ENCODE measurements at places on chromosomes 1 and 21.

DNA sequence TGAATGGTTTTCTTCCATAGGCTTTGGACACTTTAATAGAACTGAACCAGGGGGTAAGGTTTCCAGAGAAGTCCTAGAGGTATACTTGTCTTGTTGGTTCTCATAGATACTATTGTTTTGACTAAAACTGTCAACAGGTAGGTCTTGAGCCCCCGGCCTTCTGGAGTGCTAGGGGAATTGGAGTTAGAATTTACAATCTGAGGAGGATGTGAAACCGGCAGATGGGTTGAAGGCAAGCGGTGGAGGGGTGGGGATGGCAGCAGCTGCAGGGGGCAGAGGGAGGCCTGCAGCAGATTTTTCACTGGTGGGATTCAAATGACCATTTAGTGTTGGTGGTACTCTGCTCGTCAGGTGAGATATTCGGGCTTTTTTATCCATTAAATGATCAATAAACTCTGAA, 4.3 kb upstream of the CD1D start:
- no peak for DNase-seq

GRCh38 chr1:60234776-60235175, 161.2 kb upstream of the C1orf87 start:
- no peak for DNase-seq

GRCh38 chr1:232974971-232975370, 24.6 kb downstream of the NTPCR start:
- no peak for DNase-seq

GRCh38 chr1:227934476-227935313, 13.0 kb downstream of the WNT9A start:
- DNase-seq: no peak

GRCh38 chr1:214224611-214225354, 56.2 kb upstream of the SMYD2 start:
- DNase-seq: no peak

DNA sequence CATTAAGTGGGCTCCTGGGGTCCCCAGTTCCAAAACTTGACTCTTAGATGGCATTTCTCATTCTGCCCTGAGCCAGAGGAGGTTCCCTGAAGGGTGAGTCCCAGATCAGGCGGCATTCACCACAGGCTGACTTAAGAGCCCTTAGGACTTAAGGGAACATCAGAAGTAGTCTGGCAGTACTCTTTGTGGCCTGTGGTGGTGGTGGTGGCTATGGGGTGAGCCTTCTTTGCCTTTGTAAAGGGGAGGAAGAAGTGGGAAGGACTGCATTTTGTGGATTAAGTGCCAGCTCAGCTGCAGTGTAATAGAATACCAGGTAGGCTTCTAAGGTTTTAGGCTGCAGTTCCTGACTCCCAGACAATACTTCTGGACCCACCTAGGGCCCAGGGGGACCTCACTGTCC, 186.5 kb upstream of the KCTD3 start:
- DNase-seq: no peak

DNA sequence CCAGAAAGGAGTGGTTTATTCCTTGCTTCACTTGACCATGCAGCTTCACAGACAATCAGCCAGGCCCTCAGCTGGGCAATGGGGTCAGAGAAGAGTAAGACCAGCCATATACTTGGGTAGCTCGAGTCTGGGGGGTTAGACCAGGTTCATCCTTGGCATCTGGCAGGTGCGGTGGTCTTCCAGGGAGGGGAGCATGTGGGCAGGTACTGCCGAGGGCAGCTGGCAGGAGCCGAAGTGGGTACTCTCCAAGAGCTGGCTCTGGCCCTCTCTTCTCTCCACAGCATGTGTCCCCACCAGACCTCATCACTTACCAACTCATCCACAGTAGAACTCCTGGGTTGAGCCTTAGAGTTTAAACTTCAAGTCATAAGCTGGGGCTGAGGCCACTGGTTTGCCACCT, 156.8 kb downstream of the FOXD2 start:
- no peak for DNase-seq

DNA sequence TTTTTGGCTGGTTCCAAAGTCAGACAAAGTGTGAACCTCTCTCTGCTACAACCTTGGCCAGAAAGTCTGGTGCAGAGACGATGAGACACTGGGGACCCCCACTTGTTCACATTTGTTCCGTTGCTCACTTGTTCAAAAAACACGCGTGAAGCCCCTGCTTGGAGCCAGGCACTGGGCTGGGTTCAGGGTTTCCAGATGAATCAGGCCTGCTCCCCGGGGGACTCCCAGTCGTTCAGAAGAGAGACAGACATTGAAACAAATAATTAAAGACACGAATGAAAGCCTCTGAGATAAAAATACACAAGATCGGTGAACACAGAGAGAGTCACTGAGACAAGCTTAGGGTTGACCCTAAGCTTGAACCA, 101.5 kb upstream of the RUNX3 start:
- no peak for DNase-seq

All from D341Med (cell line).